ENCODE measurements at places on chromosomes 7 and 10.

DNA sequence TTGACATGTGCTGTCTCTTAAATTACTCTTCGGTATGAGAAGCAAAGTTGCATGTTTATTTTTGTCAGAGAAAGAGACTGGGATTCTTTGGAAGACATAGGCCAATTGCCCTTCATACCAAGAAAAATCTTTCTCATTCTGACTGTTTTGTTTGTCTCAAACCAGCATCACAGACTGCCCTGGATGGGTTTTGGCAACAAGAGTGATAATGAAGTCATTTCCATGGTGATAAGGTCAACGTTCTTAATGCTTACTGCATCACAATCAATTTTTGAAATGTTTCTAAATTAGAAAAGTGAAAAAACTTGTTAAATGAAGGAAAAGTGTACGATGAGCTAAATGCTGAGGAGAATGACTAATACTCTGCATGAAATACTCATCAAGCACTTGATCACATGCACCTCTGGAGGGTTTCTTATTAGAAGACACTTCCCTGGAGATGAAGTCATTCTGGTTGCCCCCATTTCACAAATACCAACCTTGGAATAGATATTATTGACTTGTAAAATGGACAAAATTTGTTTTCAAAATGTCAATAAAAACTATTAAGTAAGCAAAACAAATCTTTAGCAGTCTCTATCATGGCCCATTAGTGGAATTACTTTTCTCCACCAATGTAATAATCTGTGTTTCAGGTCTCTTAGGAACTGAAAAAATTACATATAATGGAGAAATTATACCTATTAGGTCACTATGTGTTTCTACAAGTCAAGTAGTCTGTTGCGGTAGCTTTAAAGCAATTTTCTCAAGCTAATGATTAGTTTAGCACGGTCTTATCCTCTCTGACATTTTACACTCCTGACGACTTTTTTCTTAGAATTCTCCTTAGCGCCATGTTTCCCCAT, 19.9 kb upstream of the SEC61G start:
- DNase-seq = no peak

DNA sequence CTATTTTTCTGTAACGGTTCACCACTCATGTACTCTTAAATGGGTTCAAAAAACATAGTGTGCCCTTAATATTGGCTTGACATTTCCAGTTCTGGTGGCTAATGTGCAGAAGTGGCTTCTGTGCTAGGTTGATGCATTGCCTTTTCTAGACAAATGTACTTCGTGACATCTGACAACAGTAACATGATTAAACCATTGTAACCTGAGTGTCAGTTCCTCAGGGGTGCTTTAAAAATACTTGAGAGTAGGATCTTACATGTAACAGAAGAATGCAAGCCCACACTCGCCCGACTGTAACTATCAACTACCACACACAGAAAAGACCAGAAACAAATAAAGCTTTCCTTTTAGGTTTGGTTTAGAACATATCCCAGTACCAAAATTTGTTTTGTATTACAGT, 393.4 kb upstream of the NFE2L3 start:
- DNase-seq = no peak

DNA sequence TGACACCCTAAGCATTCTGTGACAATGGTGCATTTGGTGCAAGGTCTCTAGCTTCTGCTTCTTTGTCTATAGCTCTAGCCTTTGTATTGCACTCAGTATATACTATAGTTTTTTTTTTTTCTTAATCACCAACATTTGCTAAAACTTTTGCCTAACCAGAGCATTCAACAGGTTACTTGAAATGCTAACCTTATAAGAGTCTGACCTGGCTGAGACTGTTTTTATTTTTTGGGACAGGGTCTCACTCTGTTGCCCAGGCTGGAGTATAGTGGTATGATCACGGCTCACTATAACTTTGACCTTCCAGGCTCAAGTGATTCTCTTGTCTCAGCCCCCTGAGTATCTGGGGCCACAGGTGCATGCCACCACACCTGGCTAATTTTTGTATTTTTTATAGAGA, 92.4 kb downstream of the ZNF365 start:
- no peak for DNase-seq

DNA sequence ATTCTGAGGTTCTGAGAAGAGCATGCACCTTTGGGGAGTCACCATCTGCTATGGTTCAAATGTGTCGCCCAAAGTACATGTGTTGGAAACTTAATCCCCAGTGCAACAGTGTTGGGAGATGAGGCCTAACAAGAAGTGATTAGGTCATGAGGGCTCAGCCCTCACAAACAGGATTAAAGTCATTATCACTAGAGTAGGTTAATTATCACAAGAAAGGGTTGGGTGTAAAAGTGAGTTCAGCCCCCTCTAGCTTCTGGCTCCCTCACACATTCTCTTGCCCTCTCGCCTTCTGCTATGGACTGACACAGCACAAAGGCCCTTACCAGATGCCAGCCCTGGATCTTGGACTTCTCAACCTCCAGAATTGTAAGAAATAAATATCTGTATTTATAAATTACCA, 100.3 kb upstream of the C10orf90 start:
- no peak for DNase-seq

DNA sequence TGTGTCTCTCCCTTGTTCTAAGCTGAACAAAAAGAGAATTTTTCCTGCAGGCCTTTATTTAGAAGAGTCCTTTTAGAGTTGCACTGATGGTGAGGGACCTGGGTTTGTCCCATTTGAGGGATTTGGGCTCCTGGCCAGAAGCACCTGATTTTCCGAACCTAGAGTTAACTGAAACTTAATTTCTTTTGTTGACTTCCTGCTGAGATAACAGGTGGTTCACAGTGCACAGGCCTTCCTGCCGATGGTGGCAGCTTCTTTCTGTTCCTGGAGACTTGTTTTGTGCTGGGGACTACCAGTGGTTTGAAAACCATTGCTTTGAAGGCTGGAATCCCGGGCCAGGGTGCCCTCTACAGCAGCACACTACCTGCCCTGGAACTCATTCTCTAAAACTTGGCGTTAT, 99.2 kb downstream of the SUGCT start:
- no peak for DNase-seq

- no peak for DNase-seq
Measured at GRCh38 chr10:84540022-84540616, 211.7 kb downstream of the CCSER2 start.

GRCh38 chr7:140676306-140676705, 3.6 kb downstream of the ADCK2 start:
- no peak for DNase-seq

DNA sequence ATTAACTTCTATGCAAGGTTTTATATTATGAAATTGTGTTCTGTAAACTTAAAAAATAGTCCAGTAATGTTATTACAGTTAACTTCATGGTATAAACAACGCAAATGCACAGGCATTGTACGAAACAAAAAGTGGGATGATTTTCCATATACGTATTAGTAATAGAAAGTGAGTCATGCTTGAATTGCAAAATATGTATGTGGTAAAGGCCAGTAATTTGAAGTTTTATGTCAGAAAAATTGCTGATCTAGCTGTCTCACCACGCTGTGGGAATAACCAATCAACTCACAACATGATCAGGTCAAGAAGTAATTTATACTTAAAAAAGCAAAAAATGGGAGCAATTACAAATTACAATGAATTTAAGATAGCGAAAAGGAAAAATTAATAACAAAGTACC, 37.0 kb upstream of the GLI3 start:
- no peak for DNase-seq

GRCh38 chr10:33569702-33570101, 235.2 kb upstream of the NRP1 start:
- no peak for DNase-seq

- DNase-seq = no peak
Measured at GRCh38 chr10:79379512-79380124, 32.3 kb downstream of the PPIF start.

- DNase-seq = no peak
Measured at GRCh38 chr10:119725517-119725827, 378 bp upstream of the INPP5F start.

DNA sequence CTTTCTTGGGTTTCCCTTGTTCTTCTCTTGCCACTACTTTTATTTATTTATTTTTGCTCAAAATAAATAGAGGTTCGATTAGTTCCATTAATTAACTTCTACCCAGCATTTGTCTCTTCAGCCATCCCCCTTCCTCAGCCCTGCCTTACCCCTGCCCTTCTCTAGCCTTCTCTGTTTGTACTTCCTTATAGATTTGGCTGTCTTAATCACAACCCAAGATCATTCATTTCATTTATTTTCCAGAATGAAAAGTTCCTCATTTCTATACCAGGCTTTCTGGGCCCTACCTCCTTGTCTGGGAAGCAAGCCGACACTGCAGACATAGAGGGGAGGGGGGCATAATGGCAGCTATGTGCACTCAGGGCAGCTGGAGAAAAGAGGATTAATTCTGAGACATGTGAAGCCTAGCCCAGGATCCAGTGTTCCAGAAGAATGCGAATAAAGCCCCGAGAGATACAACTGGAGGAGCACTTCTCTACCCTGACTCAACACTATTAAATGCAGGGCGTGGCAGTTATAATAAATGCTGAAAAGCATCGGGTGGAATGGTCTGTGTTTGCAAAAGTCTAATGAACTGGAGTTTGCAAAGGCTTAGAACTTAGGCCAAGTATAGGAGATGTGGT, 6.4 kb upstream of the PDCD4 start:
- no peak for DNase-seq
